ENCODE measurements at places on chromosomes 3 and 15.

DNA sequence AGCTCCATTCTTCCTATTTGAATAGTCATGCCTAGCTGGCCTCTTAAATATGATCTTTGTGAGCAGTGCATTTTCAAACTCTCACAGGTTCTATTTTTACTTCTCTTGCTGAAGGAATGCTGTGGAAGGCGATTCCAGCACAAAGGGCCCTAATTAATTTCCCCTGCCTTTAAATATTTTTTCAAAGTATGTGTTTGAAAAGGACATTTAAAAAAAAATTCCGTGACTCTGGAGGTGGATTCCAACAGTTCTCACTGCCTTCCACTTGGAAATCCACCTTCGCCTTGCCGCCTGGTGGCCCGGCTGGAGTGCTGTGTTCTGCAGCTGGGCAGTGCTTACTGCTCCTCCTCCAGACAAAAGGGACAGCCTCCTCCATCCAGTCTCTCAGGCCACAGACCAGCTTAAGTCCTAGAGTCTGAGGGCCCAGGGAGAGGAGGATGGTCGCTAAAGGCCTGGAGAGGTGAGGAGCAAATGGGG lies 61.5 kb upstream of the CORO2B start:
- DNase-seq, result no peak

DNA sequence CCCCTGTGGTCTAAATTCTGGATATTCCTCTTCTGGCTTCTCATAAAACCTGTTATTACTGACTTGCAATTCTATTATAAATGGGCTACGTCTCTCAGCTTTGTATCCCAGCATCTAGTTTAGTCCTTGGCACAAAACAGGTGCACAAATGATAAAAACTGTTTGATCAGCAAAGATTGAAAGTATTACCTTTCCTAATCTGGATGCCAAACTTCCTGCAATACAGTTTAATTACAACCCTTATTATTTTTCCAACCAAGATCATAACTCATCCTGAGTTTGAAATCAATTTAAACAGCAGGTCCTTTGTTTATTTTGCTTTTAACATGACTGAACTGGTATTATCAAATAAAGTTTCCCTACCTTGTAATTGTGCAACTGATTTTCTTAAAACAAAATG lies 132.6 kb downstream of the ATP1B3 start:
- no peak for DNase-seq

- DNase-seq, result no peak
Measured at GRCh38 chr15:45648521-45649200, 13.8 kb downstream of the SQOR start.

DNA sequence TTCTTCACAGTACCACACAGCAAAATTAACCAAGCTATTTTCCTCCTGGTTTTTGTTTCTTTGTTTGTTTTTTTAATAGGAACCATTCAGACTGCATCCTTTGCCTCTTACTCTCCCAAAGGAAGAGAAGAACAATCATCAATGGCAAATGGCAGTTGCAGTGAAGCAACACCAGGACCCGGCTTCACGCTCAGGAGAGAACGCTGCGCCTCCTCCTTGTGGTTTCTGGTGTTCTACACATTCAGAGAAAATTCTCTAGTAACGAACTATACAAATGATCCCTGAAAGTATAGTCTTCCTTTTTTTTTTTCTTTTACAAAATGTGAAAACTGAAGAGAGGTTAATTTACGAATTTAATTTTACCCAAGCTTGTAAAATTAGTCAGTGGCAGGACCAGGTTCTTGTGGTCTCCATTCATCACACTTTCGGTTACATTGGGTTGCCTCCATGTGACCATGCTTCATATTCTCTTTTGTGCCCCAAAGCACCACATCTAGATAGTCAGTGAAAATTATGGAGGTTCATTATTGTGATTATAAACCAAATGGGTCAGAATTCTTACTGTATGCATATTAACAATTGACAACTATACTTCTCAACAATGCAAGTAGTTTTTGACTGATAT lies 10.6 kb upstream of the MINDY2 start:
- DNase-seq, result no peak

DNA sequence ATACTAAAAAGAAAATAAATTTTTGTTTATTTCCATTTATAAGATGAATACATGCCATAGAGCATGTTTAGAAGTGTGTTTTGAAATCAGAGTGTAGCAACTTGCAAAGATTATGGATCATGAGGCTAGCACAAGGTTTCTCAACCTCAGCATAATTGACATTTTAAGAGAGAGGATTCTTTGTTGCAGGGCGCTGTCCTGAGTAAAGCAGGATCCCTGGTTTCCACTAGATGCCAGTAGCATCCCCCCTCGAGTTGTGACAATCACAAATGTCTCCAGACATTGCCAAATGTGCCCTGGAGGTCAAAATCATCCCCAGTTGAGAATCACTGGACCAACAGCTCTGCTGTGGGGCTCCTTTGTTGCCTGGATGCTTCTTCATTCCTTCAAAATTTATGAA lies 128.5 kb upstream of the RBMS3 start:
- no peak for DNase-seq

- DNase-seq, result no peak
Measured at GRCh38 chr3:183583331-183584245, 28.1 kb upstream of the KLHL6 start.

DNA sequence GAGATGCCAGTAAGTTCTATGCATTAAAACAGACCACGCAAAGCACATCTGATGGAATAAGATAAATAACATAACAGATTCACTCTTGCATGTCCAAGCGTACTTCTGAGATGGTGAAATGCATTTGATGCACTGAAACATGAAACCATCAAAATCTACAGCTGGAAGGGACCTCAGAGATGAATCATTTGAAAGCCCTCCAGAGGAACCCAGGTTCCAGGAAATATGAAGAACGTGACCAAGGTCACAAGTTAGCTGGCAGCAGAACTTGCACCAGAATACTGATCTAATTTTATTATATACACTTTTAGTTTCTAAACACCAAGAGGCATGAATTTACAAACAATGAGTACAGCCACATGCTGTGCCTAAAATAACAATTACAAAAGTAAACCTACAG lies 957.1 kb downstream of the FHIT start:
- no peak for DNase-seq

DNA sequence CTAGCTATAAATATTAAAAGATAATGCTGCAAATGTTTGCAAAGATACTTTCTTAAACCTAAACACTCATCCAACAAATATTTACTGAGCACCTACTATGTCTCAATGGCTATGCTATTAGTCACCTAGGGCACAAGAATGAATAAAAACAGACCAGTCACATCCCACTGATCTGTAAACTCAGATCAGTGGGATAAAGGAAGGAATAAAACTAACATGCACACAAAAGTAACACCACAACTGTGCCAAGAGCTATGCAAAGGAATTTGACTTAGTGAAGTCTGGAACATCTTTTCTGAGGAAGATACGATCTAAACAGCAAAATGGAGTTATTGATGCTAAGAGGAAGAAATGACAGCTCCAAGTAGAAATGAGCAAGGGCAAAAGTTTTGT lies 56.6 kb downstream of the CBLB start:
- no peak for DNase-seq

- no peak for DNase-seq
Measured at GRCh38 chr3:183018421-183019192, 38.3 kb upstream of the DCUN1D1 start.

DNA sequence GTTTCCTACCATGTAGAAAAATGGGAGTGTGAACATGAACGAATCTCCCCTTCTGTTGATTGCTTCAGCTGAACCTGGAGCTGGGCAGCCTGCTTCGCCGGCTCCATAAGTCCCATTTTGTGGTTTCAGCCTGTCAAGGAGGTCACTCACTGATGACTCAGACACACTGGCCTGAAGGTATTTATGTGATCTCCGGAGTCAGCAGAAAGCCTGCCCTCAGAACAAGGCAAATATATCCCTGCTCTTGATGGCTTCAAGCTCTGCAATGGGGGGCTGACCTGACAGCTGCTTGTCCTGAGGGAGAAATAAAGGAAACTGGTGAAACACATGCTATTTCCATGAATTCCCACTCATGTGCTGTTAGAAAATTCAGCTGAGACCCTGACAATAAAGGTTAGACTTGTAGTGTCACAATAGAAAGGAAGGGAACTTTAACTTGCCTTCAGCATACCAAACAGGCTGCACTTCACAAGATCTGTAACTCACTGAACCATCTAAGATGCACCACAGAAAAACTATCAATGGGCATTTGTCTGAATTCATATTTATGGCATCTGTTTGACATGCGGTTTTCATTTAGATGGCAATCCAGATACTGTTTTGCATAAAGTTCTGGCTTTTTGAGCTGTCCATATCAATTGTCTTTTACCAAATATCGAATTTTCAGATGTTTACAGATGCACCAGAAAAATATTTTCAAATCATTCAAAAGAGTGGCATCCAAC lies 282.0 kb upstream of the VEPH1 start:
- peak; percentile 38 for DNase-seq
